Activated CD4-positive, alpha-beta T cell treated with anti-CD3 and anti-CD28 coated beads, Interleukin-10, Interleukin-2, amounts not matched to agents 100 ng/mL and 50 ng/mL, durations not matched to agents 16 hours and 8 hours (primary cell): ENCODE measurements at places on chromosomes 7 and 10.

GRCh38 chr7:25215694-25216335 lies 12.5 kb downstream of the NPVF start:
- DNase-seq, result no peak

DNA sequence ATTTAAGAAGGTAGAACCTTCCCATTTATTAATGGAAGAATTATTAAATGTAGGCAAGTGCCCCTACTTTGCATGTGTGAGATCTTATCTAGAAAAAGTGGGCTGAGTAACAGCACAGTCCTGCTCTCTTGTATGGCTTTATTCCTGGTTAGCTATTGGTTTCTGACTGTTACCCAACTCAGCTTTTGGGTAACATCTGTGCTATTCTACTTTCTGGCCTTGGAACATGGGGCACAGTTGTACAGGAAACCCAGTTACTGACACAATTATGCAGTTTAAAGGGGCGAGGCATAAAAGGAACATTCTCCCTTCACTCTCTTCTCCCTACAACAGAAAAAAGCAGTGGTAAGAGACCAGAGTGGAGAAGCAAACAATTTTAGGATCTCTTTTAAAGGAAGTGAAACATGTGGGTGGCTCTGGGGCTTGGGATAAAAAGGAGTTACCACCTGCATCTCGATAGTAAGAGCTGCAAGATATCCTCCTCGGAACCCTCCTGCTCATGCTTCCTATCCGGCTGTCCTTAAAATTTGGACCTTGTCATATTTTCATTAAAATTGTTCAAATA lies 16.0 kb downstream of the NUDT5 start:
- DNase-seq, result no peak

DNA sequence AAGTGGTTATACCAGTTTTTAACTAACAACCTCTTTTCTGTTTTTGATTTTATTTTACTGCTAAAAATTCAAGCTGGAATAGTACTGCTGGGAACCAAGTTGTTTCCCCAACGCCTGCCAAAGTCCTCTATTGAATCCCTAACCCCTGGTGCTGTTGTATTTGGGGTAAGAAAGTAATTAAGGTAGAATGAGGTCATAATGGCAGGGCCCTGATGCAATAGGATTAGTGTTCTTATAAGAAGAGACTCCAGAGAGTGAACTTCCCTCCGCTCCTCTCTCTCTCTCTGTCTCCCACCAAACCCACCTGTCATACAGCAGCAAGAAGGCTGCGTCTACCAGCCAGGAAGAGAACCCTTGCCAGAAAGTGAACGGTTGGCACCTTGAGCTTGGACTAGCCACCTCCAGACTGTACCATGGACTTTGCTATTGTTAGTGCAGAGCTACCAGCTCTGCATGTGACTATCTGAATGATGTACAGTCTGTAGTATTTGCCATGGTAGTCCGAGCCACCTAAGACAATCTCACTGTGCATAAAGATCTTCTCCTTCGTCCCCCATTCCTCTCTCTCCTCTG lies 86.5 kb upstream of the KLF6 start:
- no peak for DNase-seq

GRCh38 chr10:124728071-124728829 lies 15.9 kb downstream of the FAM53B start:
- DNase-seq, result no peak

DNA sequence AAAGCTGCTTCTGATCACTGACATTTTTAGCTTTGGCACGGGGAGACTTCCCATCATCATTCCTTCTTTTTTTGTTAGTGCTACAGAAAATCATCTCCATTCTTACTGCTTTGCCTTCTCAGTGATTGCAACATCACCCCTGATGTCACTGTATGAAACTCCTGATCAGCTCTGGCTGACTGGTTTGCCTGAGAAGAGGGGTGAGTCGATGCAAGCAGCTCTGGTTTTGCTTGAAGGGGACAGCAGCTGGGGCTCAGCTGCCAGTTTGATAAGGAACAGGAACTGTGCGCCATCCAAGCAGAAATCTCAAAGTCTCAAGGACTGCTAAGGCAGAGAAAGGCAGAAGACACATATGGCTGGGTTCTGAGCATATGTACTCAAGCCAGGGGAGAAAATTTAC lies 808.5 kb upstream of the CELF2 start:
- DNase-seq, result no peak

- DNase-seq, result no peak
Measured at GRCh38 chr10:123863721-123864482, 27.7 kb downstream of the CPXM2 start.

DNA sequence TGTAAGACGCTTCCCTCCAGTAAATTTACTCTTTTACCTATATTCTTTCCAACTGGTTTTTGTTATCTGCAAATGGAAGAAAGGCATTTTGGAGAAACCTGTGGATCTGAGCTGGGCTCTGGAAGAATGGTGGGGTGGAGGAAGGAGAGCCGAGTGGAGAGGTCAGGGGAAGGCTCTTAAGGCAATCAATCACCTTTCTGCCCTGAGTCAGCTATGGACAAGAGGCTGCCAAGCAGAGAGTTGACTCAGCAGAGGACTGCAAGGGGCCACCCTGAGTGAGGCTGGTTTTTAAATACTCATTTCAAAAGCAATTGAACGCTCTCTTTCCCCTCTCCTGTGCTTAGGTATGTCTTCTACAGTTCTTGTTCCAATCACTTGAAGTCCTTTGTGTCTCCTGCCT lies 81.8 kb downstream of the SPAG6 start:
- DNase-seq, result peak; percentile 16

DNA sequence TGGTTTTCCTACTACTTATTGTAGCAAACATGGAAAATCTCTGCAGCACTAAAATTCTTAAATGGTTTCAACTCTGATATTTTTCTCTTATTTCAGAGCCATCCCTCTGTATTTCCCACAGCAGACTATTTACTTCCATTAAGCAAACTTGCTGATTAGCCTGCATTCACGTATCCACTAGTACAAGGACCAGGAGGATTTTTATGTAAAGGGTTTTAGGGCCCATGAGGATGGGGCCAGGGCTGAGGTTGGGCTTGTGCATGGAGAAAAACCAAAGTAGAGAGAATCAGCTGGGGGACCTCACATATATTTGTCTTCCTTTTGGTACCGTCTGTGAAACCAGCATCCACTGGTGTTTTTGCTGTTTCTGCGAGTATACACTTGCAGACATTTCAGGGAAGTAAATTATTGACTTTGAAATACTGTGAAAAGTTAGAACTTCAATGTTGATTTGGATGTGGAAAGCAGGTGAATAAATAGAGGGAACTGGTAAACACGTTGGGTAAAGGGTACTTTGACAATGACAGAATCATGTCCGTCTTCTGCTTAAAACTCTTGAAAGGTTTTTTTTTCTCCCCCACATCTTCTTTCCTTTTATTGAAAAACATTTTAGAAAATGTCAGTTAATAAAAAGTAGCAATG lies 44.3 kb downstream of the ERLIN1 start:
- no peak for DNase-seq

DNA sequence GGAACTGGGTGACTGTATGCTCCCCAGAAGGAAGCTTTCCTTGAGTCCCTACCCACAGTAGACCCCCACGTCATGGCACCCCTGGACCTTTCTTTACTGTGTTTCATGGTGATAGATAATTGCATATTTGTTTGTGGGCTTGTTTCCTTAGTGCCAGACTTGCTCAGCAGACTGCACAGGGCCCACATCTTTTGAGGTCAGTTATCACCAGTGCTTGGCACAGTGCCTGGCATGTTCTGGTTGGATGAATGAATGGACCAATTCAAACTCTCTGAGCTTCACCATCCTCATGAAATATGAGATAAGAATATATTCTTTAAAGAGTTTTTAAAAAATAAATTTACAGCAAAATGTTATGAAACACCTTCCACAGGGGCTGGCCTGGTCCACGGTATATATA lies 78.4 kb upstream of the EMX2 start:
- DNase-seq, result no peak

DNA sequence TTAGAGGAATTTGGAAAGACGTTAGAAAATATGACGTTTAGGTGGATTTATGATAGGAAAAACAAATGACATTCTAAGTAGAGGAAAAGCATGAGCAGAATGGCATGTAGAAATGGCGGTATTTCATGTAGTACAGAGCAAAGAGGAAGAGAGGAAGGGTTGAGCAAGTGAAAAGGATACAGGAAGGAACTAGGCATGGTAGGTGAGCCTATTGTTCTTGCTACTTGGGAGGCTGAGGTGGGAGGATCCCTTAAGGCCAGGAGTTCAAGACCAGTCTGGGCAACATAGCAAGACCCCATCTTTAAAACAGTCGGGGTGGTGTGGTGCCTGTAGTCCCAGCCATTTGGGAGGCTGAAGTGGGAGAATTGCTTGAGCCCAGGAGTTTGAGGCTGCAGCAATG lies 1.2 kb downstream of the GTPBP10 start:
- DNase-seq, result no peak

DNA sequence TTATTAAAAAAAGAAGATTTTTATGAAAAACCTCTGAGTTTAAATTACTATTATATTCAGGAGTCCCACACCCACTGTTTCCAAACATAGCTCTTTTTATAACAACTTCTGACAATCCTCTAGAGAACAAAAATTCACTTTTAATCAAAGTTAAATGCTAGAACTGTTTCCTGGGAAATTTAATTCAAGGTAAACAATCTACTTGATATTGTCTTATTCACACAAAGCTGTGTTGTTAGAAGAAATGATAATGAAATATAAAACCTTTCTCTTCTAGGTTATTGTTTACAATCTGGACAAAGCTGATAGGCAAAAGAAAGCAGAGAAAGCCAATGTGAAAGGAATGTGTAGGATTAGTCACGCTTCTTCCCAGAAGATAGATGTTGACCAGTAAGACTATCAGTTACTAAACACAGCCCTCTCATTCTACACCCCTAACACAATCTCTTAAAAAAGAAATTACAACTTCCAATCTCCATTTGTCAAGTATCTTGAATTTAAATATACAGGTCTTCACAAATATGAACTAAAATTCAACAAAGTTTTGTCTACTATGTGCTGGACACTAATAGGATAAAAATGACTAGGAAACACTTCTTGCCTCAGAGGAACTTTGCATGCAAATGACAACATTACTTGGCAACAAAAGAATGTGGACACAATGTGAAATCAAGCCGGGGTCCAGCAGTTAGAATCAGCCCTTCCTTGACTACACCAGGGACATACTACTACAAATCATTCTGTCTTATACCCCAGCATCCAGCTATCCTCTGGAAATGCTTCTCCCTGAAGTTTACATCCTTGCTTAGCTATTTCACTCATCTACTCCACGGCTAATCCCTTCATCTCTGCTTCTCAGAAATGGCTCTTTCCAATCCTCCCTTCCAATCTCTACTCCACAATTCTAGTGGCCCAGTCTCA lies 123.7 kb downstream of the IMMP2L start:
- DNase-seq, result no peak

GRCh38 chr7:41399171-41399570 lies 303.7 kb downstream of the INHBA start:
- DNase-seq, result no peak

DNA sequence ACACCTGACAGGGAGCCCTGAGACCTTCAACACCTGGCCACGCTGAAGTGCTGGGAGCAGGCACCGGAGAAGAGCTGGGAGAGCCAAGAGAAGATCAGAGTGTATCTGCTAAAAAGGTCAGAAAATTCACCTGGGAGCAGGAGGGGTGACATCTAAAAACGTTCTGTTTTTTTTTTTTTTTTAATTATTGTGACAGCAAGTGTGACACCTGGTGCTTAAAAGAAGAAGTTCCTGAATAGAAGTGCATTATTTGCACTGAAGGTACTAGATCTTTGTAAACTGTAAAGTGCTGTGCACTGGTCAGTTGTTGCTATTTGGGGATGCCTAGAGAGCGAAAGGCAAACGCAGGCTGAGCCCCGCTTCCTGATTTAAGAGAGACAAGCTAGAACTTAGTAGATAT lies 422.0 kb downstream of the PLXNA4 start:
- no peak for DNase-seq

DNA sequence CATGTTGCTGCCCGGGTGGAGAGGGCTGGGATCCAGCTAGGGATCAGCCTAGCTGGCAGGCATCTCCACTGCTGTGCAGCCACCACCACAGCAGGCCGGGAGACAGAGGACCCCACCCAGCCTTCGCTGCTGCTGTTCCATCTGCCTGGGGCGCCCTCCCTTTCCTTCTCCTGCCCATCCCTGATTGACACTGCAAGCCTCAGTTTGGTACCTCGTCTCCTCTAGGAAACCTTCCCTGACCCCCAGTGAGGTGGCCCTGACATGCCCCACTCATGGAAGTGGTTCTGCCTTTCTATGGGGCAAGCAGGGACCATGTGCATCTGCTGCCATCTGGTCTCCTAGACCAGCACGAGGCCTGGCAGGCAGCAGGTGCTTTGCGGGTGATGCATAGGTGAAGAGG lies 30.4 kb upstream of the DPYSL4 start:
- no peak for DNase-seq

DNA sequence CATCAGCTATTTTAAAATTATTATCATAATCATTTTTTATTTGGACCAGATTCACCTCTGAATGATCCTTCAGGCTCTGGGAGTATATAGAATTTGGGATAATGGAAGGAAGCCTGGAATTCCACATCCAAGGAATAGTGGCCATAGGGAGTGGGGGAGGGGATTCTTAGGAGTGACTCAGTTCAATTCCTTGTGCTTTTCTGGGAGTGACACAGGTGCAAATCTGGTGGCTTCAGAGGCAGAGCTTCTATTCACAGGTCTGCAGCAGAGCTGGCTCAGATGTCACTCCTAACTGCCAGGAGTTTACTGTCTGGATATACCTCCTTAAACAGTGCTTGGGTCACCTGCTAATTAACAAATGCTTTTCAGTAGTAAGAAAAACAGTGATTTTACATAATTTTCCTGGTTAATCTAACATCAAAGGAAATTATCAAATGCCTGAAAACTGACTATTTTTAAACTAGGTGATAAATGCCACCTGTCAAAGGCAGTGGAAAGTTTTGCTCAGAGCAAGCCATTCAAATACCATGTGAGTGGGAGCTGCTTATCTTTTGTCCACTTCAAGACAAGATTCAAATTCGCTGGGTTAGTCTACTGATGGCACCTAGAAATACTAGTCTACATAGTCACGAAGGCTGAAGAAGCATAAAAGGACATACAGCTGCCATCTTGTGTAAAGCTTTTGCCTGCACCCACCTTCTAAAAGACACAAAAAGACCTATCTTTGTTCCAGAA lies 106.7 kb upstream of the LAMB4 start:
- DNase-seq, result no peak
